ENCODE measurements at places on chromosomes 1 and 21. TPM values are rescaled to one million over a fixed set of nuclear protein-coding genes. Genes with fewer than 3 reads are reported as not detected.

ZNF678 gene
- 7.6 TPM for total RNA-seq

GNPAT gene
- total RNA-seq, result 55.7 TPM

GRCh38 chr1:217062586-217062985 lies 339.4 kb upstream of the ESRRG start:
- DNase-seq, result no peak

GRCh38 chr1:10867914-10868598 lies 71.6 kb upstream of the CASZ1 start:
- DNase-seq, result no peak

- no peak for DNase-seq
Measured at GRCh38 chr1:50724626-50725286, 235.3 kb downstream of the FAF1 start.

GRCh38 chr1:105636052-105636451 lies 1420.4 kb upstream of the PRMT6 start:
- DNase-seq, result no peak

GRCh38 chr1:240093120-240093961 lies 1.7 kb downstream of the FMN2 start:
- DNase-seq, result no peak

- peak; percentile 61 for DNase-seq
Measured at GRCh38 chr1:63813829-63814277, 40.0 kb downstream of the ROR1 start.

- DNase-seq, result no peak
Measured at GRCh38 chr1:159594625-159595405, 7.2 kb downstream of the APCS start.

- DNase-seq, result no peak
Measured at GRCh38 chr1:18947570-18947969, 8.9 kb downstream of the IFFO2 start.

DNA sequence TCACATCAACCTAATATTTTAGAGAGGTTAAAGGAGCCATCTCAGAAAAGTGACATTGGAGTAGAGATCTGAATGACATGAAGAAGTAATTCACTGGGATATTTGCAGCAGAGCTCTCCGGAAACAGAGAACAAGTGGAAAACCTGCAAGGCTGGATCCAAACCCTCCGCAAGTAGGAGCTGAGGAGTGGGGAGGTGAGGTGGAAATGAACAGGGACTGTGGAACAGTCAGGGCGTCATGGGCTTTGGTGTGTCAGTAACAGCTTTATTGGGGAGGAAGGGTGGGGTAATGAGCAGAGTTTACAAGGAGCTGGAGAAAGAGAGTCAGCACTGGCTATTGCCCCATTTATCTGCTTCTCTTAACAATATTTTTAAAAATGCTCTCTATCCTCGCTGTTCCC lies 9.3 kb upstream of the IVL start:
- no peak for DNase-seq

DNA sequence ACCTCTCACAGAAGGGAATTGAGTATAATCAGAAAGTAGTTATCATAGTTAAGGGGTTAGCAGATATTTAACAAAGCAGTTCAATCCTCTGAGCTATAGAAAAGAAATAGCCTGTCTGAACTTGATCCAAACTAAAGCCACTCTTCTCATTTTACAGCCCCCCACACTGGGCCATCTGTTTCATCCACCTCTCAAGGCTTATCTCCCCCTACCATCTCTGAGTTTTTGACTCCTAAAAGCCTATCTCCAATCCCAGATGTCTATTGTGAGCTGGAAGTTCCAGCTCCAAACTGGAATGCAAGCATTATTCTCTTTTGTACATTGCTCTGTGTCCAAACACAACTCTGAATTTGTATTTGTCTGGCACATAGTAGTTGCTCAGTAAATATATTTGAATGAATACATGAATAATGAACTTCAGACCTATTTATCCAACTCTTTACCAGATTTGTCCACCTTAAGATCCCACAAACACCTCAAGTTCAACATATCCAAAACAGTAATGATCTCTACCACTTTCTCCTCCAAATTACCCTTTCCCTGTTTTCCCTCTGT lies 98.1 kb downstream of the PLPP3 start:
- no peak for DNase-seq

DNA sequence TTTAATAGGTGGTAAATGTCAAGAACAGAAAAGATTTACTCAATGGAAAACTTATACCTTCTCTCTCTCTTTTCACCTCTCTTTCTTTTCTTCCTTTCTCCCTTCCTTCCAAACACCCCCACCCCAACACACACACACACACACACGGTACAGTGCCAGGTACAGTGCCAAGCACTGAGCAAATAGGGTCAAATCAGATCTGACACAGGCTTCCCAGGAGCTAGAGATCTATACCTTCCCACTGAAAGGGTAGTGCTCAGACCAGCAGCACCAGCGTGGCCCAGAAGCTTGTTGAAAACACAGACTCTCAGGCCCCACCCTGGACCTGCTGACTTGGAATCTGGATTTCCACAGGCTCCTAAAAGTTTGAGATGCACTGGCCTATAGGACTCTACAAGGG lies 31.9 kb downstream of the IRF2BP2 start:
- DNase-seq, result no peak
